ENCODE measurements at places on chromosomes 13 and 19.

GRCh38 chr19:1767464-1767933 is 14.2 kb downstream of the ONECUT3 start:
- DNase-seq = peak; percentile 70

DNA sequence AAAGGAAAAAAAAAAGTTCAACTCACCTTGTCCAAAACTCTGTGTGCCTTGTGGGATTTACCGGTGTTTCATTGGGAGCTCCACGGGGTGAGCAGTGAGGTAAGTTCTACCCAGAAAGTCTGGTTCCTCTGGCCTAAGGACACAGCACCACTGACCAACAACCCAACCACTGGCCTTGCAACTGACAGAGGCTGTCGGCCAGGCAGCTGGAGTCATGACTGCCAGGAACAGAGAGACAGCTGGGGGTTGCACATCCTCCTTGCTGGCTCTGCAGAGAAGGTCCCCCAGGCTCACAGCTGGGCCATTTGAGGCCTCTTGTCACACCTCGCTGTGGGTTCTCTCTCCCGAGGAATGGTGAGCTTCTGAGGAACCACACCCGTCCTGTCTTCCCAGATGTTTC is 59.5 kb downstream of the ANKRD10 start:
- DNase-seq = no peak

GRCh38 chr13:108911807-108912206 is 282.4 kb downstream of the MYO16 start:
- DNase-seq = no peak

GRCh38 chr19:5605362-5605761 is 17.2 kb downstream of the SAFB2 start:
- no peak for DNase-seq

DNA sequence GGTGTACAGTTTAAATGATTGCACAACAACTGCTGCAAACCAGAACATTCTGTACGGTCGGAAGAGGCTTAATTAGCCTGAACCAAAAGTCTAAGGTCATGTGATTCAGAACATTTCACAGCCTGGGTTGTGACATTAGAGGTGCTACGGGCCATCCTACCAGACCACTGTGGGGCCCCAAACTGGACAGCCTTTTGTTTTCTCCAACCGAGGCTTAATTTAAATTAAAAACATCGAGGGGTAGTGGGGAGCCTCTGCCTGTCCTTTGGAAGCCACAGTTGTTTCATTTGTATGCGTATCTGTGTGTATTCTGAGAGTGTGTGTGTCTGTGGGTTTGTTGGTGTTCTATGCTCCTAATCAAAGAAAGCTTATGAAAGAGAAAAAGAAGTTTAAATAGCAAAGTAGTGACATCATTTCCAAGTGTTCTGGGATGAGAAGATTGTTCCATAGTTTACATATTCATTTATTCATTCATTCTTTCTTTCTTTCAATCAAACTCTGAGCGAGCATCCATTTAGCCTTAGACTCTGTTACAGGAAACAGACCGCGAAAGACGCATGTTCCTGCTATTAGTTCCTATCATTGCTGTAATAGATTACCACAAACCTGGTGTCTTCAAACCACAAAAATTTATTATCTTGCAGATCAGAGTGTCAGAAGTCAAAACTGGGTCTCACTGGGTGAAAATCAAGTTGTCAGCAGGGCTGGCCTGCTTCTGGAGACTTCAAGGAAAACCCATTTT is 444.8 kb downstream of the FOXO1 start:
- DNase-seq = peak; percentile 18

GRCh38 chr13:38897521-38897920 is 93.1 kb downstream of the STOML3 start:
- DNase-seq = no peak

DNA sequence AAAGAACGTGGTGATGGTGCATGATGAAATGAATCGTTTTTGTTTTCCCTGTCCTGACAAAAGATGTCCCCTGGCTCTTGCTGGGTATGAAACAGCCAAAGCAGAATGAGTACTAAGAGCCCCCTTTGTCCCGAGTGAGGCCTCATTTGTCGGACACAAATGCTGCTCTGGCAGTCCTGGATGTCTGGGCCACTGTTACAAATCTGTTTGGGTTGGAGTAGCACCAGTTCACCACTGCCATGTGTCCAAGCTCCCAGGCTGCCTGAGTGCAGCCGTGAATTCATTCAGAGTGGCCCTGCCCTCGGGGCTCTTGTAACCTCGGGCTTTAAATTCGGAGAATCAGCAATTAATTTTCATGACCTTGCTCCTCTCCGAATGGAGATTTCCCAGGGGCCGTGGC is 182.4 kb downstream of the NUFIP1 start:
- no peak for DNase-seq

- no peak for DNase-seq
Measured at GRCh38 chr13:102993348-102993747, 72.9 kb downstream of the SLC10A2 start.

DNA sequence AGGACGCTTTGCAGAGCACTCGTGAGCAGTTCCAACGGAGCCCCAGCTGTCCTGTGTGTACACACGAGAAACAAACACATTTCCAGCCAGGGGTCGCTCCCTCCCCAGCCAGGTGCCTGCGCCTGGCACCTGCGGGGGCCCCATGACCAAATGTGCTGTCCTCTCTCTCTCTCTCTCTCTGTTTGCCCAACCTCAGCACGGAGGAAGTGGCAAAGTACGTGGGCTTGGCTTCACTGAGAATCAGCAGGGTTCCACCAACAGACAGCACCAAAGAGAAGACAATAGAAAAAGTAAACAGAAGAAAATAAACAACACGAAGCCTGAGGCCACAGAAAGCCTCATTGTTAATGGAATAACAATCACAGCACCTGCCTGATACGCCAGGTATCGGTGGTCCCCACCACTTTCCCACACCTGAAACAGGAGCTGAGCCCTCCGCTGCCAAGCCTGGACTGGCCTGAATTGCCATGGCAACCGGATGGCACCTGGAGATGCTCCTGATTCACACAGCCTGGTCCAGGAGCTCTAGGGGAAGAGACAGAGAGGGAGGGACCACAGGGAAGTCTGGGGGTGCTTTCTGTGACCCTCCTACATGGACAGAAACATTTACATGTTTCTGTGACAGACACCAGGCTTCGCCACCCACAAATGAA is 103.9 kb upstream of the CACNA1A start:
- no peak for DNase-seq

GRCh38 chr19:12868540-12869112 is 12.6 kb downstream of the DNASE2 start:
- no peak for DNase-seq

- peak; percentile 87 for DNase-seq
Measured at GRCh38 chr19:19366434-19367396, 38.8 kb upstream of the GATAD2A start.

DNA sequence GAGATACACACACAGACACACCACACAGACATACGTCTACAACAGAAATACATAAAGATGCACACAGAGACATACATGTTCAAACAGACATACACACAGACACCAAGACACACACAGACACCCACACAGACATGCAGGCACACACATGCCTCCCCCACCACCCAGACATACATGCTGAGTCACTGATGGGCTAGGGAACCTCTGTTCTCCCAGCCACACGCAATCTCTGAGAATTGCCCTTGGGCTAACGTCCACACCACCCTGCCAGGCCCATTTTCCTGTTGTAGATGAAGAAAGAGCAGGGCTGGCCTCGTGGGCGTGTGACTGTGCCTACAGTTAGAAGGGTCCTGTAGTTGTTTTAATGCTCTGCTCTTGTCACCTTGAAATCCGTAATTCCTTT is 261.9 kb downstream of the KCNRG start:
- DNase-seq = no peak

DNA sequence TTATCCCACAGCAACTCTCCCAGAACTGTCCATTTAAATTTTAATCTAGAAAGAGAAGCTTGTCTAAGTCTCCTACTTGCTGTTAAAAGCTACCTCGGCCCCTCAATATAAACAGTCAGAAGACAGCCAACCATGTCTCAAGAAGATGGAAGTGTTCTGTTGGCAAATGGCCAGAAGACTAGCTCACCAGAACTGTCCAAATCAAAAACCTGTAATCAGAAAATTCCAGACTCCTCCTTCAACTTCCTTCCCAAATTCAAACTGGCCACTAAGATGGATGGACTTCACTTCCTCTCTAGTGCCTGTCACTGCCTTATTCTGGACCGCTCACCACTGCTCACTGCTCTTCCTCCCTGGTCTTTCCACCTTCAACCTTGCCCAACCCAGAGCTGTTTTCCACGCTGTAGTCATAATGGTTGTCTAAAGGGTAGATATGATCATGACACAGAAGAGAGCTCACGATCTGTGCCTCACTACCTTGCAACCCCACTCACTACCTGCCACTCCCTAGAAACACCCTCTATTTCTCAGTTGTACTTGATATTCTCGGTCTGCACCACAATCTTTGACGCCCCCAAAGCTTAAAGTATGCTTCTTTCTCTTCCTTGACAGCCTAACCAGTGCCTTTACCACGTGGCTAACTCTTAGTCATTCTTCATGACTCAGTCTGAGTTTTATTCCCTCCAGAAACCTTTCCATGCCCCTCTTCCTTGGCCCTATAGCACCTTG is 9.2 kb downstream of the FGF14 start:
- DNase-seq = no peak

DNA sequence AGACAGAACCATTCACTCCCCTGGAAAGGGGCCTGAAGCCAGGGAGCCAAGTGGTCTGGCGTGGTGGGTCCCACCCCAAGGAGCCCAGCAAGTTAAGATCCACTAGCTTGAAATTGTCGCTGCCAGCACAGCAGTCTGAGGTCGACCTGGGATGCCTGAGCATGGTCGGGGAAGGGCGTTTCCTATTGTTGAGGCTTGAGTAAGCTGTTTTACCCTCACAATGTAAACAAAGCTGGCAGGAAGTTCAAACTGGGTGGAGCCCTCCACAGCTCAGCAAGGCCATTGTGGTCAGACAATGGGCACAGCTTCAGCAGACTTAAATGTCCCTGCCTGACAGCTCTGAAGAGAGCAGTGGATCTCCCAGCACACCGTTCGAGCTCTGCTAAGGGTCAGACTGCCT is 195.6 kb upstream of the DACH1 start:
- DNase-seq = no peak

DNA sequence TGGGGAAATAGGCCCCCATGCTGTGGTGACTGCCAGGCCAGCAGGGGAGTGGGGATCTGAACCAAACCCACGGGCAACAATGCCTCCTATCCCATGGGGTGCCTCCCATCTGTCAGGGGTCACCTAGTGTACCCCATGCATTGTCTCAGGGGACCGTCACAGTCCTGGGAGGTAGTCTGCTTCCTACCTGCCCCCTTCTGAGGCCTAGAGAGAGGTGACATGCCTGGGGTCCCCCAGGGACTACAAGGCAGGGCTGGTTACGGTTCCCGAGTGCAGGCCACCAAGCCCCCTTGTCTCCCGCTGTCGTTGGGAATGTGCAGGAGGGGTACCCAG is 11.1 kb downstream of the NDUFB7 start:
- no peak for DNase-seq

- DNase-seq = no peak
Measured at GRCh38 chr13:37587236-37587635, 11.3 kb downstream of the POSTN start.

- DNase-seq = no peak
Measured at GRCh38 chr19:4929186-4929585, 19.9 kb downstream of the UHRF1 start.
